ENCODE measurements at places on chromosomes 1 and 21.

DNA sequence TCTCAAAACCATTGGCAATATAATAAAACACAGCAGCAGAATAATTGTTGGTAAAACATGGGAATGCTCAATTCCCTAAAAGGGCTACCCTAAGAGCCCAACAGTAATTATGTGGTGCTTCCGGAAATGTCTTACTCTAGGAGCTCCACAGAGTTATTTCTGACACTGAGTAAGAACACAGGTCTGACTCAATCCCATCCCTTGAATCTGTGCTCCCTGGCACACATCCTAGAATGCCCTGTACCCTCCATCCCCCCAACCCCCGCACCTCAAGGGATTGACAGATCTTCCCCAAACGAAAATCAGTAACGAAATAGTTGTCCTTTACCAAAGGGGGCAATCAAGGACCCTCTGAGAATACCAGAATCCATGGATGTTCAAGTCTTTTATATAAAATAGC, 71.9 kb downstream of the SMYD2 start:
- no peak for DNase-seq

DNA sequence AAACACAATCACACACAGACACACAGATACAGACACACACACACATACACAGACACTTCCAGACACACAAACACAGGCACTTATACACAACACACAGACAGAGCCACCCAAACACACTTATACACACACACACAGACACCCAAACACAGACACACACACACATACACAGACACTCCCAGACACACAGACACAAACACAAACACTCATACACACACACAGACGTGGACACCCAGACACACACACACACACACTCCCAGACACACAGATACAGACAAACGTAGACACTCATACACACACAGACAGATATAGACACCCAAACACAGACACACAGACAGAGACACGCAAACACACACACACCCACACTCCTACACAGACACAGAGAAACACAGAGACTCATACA, 272.1 kb downstream of the GRIK3 start:
- DNase-seq: no peak

GRCh38 chr1:9014475-9015375, 11.5 kb downstream of the SLC2A7 start:
- no peak for DNase-seq

DNA sequence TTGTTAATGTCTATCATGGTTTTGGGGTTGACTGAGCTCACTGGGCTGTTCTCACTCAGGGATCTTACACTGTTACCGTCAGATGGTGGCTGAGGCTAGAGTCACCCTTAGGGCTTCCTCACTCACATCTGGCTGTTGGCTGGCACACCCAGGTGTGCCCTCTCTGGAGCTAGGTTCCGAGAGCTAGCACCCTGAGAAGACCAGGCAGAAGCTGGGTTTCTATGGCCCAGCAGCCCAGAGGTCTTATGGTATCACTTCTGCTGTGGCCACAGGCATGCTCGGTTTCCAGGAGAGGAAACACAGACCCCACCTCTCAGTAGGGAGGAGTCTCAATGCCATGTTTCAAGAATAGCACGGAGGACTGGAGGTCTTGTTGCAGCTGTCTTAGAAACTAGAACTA, 20.7 kb upstream of the KIF1B start:
- DNase-seq: no peak

DNA sequence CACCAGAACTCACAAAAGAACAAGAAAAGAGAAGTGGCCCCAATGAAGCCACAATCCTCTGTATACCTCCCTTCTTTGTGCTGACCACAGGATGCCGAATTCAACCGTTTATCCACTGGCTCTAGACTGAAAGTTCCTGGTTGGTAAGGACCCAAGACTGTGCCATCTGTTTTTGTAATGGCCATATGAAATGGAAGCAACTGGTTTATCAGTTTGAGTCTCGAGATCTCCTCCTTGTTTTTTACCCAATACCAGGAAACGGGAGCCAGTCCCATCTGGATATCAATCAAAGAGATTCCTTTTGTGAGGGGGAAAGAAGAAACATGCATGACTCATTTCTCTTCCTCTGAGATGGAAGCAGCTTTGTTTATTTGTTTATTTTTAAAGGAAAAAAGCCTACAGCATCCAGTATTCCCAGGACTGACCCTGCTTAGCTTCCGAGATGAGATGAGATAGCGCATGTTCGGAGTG, 32.4 kb upstream of the ZNF124 start:
- no peak for DNase-seq

DNA sequence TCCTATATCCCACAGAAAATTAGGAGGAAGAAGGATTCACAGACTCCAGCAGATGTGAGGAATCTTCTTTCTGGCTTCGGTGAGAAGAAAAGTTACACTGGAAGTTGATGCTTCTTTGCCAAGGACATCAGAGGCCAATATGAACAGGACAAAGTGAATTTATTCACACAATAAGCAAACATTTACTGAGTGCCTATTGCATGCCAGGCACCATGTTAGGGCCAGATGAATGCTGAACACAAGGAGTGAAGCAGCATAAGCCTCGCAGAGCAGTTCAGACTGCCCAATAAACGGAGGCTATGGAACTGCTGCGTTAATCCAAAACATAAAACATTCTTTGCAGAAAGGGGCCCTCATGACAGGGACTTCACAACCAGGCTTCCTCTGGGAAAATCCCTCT, 114.6 kb downstream of the LMX1A start:
- no peak for DNase-seq

- no peak for DNase-seq
Observed at GRCh38 chr1:184502161-184502560, 115.3 kb downstream of the C1orf21 start.

DNA sequence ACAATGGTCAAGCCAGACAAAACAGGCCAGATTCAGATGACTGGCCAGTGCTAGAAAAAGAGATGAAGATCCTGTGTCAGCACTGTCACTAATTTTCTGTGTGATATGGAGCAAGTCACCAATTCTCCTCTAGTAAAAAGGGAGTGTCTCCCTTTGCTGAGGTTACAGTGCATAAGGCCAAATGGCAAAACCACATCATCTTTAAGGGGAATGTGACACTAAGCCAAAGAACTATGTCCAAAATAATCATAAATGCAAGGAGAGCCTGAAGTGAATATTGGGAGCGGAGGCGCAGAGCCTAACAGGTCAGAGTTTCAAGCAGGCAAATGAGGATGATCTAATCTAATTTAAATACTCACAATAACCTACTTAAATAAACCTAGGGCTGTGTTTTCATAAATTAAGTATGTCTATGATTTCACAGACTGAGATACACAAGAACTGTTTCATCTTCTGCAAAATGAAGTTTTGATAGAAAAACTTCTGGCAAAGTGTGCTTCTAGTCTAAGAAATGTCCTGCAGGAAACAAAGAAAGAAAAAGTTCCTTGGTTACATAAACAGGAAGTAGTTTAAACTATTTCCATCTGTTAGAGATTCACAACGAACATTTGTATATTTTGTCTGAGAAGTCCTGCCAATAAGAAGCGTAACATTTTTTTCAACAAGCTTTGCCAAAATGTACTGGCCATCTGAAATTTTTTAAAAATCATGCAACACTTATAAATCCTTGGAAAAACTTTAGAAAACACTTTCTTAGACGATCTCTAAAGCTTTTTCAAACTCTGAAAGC, 290.2 kb downstream of the LRRC40 start:
- DNase-seq: peak; percentile 45

- no peak for DNase-seq
Observed at GRCh38 chr1:109216662-109217061, 2.9 kb downstream of the SARS1 start.

DNA sequence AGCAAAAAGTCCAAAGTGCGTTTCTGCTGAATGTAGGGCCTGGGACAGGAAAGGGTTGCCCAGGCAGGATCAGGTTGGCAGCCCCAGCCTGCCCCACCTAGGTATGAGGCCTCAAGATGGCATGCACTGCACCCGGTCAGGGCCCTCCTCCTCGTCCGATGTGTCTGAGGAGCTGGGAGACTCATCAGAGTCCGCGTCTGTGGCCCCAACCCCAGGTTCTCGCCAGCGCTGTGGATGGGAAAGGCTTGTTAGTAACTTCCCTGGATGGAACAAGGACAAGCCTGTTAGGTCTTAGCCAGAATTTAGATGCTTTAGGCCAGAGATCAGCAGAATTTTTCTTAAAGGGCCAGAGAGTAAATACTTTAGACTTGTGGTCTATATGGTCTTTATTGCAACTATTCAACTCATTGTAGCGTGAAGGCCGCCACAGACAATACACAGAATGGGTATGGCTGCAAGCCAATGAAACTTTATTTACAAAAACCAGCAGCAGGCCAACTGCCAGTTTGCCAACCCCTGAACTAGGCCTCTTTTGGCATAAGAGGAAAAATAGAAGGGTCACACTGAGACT, 12.4 kb downstream of the PEA15 start:
- no peak for DNase-seq

GRCh38 chr21:35929901-35930300, 130.4 kb downstream of the SETD4 start:
- no peak for DNase-seq

DNA sequence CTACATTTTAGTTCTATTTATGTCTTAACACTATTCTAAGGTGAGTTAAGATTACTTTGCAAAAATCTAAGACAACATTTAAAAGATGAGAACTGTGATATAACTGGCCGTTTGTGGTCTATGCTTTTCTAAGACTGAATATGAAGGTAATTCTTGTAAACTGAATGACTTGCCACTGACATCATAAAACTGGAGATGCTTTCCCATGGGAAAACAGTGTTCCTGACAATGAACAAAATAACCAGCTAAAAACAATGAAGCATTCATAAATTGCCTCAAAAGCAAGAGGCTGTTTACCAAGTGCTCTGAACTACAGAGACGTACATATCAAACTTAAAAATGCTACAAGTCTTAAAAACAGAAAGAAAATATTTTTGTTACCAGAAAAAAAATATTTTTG, 54.7 kb downstream of the APP start:
- no peak for DNase-seq

DNA sequence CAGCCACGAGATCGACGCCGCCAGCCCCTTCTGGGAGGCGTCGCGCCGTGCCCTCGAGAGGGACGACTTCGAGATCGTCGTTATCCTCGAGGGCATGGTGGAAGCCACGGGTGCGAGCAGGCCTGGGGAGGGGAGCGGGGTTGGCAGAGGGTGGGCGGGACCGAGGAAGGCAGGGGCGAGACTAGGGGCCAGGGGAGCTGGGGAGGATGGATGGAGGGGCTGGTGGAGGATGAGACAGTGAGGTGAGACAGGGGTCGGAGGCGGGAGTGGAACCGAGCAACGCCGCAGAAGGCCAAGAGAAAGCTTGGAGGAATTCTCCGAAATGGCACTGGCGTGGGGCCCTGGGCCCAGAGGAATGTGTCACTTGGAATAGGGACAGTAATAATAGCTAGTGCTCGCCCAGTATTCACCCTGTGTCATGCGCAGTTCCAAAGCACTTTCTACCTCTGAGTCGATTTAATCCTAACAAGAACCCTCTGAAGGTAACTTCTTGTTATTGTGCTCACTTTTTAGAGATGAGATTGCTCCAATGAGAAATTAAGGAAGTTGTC, 3.5 kb downstream of the KCNJ9 start:
- no peak for DNase-seq

GRCh38 chr1:168227620-168228019, 1.8 kb downstream of the SFT2D2 start:
- no peak for DNase-seq

DNA sequence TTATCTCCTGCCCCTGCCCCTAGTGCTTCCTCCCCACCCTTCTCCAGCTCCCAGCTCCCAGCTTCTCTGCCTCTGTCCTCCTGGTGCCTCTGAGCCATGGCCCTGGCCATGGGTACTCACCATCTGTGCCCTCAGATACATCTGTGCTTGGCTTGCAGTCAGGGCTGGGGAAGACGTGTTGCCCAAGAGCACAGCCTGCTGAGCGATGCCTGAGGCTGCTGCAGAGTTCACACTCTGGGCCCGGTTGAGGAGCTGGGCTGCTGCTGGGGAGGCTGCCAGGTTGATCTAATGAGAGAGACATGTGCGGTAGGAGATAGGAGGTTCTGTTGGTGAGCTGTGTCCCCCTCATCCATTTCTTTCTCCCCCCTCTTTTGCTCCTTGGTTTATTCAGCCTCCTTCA, 49.4 kb upstream of the A3GALT2 start:
- DNase-seq: no peak

- no peak for DNase-seq
Observed at GRCh38 chr21:44418108-44418875, 37.0 kb upstream of the LRRC3 start.

- no peak for DNase-seq
Observed at GRCh38 chr1:53835491-53835890, 2.6 kb downstream of the NDC1 start.

DNA sequence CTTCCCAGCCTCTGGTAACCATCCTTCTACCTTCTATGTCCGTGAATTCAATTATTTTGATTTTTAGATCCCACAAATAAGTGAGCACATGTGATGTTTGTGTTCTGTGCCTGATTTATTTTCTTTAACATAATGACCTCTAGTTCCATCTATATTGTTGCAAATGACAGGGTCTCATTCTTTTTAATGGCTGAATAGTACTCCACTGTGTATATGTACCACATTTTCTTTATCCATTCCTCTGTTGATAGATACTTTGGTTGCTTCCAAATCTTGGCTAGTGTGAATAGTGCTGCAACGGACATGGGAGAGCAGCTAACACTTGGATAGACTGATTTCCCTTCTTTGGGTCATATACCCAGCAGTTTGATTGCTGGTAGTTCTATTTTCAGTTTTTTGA, 51.8 kb downstream of the WDR4 start:
- DNase-seq: no peak

DNA sequence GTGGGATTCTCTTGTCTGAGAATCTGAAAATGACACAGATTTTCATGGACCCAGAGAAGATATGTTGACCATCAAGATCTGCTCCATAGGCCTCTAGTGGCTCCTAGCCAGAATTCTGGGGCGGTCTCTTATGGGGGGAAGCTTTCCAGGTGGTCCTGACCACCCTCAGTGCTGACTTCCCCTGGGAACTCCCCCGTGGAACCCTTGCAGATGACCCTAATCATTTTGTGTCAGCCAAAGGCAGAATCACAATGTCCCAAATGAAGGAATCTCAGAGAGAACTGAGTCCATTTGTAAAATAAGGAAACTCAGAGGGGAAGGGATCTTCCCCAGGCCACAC, 3.6 kb downstream of the HEYL start:
- DNase-seq: no peak

DNA sequence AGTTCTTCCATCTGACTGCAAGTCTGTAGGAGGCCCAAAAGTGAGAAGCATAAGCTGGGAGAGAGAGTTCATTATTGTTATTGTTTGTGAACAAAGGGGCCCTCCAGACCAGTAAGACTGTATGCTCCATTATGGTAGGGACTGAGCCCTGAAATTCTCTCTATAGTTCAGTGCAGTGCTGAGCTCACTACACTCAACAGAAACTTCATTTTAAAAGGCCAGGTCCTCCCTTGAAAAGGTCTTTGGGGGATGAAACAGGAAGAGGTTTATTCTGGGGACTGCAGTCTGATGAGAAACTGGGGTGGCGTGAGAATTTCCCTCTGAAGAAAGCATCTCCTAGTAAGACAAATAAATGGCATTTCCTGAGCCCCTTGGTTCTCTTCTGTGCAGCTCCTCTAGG, 5.5 kb upstream of the GATAD2B start:
- DNase-seq: no peak

DNA sequence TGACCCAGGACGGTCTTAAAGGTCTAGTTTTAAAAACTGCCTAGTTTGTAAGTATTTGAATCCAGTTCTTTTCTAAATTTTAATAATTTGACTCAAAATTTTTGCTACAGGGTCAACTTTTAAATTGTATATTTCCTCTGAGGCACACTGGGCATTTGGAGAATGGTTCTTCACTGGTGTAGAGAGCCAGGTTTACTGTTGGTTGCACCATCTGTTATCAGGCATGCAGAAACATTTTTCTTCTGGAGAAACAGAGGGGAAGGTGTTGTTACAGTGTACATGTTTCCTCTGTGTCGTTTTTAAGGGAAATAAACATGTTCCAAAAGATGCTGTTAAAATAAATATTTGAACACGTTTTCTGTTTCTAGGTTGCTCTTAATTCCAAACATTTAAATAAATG, 39.0 kb upstream of the RWDD3 start:
- no peak for DNase-seq
